ENCODE measurements at places on chromosomes 3 and 15.

GRCh38 chr3:89795506-89795905, 688.1 kb downstream of the EPHA3 start:
- no peak for DNase-seq

GRCh38 chr3:46221391-46221790, 13.3 kb upstream of the CCR1 start:
- DNase-seq = no peak

- DNase-seq = no peak
These were observed 282.1 kb downstream of the VGLL3 start for GRCh38 chr3:86708893-86709292.

- peak; percentile 10 for DNase-seq
These were observed 51.5 kb downstream of the ISG20 start for GRCh38 chr15:88690331-88690730.

GRCh38 chr3:100082714-100083113, 31.6 kb downstream of the FILIP1L start:
- DNase-seq = no peak

DNA sequence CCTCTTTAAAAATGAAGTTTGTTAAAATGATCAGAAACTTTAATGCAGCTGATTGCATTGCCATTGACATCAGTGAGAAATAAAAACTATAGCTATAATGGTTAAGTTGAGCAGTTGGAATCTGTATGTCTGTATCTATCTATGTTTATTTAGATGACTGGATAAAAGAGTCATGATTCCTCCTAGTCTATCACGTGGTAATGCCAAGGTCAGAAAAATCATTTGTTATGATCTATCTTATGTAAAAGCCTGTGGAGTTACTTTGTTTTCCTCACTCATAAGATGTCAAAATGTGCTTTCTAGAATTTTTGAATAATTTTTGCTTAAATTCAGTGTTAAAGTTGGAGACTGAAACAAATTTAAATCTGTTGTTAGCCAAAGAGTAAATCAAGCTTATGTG, 63.3 kb downstream of the MBNL1 start:
- no peak for DNase-seq

DNA sequence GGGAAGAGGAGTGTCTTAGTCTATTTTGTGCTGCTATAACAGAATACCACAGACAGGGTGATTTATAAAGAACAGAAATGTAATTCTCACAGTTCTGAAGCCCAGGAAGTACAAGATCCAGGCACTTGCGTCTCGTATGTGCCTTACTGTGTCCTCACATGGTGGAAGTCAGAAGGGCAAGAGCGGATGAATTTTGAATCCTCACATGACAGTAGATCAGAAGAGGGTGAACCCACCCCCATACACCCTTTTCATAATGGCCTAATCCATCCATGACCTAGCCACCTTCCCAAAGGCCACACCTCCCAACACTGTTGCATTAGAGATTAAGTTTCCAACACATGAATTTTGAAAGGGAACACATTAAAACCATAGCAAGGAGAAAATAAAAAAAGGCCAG, 18.7 kb upstream of the ANXA2 start:
- DNase-seq = no peak

DNA sequence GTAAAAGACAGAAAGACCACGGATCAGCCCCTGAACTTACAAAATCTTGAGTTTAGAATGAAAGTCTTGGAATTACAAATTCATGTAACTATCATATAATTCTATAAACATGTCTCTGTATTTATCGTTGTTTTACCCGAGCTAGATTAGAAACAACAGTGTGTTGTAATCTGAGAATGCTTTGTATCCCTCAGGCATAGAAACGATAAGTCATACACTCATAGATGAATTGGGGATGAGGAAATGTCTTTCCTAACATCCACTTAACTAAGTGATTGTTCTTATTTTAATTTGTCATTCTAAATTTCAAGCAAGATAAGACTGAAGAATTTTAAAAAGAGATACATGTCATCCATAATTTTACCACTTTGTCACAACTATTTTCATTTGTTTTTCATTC, 165.3 kb downstream of the RYR3 start:
- no peak for DNase-seq

DNA sequence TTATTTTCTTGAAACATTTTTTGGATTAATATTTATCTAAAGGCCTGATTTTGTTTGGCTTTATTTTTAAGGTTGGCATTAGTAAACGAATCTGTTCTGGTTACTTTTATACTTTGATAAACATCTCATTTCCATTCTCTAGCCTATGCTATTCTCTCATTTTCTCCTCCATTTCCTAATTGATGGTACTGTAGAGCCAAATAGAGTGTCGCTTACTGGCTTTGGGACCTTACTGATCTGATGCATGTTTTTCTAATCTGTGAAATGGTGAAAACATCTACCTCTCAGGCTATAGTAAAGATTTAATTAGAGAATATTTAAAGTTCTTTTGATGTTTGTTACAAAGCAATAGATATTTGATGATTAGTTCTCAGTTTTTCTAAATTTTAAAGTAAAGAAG, 1.6 kb downstream of the LNP1 start:
- no peak for DNase-seq

DNA sequence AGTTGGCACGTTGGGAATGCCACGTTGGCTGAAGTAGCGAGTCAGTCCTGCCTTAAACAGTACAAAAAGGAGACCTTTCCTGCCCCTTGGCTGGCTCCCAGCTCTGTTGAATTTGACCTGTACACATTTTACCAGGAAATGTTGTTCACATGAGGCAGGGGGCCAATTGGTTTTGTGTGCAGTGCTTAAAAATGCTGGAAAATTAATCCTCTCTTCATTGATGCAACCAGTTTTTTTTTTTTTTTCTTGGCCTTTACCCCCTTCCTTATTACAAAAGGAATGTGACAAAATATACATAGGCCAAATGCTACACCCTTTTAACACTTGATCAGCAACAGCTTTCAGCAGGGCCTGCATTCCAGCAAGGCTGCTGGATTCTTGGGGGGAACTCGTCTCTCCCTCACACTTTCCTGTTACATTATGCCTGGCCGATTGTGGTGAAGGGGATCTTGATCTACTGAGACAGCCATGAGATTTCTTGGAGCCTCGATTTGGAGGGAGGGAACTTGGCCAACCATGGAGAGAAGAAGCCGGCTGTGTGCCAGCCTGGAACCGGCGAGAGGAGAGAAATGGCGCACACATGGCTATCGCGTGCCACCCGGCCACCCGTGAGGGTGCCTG, 93.1 kb downstream of the DNASE1L3 start:
- DNase-seq = no peak

DNA sequence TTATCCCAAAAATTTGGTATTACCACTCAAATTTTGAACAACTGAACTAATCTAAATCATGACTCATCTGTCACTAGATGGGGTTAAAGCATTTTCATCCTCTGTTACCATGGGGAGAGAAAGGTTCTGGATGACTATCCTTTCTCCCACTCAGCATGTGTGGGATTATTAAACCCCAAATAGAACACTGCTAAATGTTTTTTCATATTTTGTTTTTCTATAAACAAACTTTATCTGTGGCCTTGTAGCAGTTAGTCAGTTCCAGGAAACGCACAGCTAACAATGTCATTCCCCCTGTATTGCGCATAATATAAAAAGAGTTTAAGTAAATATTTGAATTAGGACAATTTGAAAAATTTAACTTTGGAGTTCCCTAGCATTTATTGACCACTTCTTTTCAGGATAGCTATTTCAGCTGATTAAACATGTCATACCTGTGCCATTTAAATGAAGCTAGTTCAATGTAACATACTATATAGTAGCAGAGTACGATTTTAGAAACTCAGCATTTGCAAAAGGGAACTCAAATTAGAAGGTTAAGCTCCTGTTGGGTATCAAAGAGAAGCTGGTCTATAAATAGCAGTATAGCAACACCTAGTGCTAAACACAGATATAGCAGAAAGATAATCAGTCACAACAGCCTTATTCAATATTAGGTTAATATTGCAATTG, 9.2 kb upstream of the TMEM212 start:
- DNase-seq = no peak

DNA sequence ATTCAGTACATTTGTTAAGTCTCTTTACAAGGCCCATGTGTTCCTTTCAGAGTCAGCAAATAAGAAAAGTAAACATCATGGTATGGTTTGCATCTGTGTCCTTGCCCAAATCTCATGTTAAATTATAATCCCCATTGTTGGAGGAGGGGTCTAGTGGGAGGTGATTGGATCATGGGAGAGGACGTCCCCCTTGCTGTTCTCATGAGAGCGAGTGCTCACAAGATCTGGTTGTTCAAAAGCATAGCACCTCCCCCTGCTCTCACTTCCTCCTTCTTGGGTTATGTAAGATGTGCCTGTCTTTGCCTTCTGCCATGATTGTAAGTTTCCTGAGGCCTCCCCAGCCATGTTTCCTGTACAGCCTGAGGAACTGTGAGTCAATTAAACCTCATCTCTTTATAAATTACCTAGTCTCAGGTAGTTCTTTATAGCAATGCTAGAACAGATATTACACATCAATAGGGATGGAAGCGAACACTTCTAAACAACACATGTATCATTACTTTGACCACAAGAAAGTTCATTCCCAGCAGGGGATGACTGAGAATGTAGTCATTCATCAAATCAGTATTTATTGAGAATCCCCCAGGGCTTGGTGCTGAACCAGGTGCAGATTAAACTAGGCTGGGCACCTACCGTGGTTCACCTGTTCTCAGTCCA, 4.1 kb downstream of the EFCAB12 start:
- no peak for DNase-seq

DNA sequence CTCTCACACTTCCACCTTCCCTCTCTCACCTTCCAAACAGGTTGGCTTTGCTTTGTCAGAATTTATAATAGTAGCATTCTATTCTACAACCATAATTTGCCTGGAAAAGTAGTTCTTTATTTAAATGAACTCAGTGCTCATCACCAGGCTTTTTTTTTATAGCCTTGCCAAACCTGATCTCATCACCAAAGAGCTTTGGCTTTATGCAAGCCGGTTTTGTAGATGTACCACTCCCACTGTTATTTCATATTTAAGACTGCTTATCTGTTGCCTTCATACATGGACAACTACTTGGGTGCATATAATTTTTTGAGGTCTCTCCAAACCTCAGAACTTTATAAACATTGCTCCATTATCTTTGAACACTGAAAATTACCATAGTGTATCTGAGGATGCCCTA, 246.1 kb upstream of the PPP2R3A start:
- DNase-seq = no peak

DNA sequence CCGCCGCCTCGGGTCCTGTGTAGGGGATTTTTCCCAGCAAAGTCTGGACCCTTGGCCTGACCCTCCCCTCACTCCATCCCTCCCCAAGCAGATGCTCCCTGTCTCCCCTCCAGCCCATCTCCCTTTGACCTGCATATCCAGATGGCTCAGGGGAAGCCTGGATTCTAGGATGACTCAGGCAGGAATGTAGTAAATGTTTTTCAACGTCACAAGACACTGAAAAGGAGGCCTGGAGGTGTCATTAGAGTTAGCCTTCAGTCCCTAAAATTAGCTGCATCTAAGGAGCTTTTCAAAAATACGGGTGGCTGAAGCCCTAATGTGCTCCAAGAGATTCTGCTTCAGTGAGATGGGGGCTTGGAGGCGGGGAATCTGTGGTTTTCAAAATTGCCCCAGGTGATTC, 7.2 kb downstream of the ACAN start:
- no peak for DNase-seq

- DNase-seq = no peak
These were observed 40.3 kb upstream of the BNC1 start for GRCh38 chr15:83324799-83325198.

DNA sequence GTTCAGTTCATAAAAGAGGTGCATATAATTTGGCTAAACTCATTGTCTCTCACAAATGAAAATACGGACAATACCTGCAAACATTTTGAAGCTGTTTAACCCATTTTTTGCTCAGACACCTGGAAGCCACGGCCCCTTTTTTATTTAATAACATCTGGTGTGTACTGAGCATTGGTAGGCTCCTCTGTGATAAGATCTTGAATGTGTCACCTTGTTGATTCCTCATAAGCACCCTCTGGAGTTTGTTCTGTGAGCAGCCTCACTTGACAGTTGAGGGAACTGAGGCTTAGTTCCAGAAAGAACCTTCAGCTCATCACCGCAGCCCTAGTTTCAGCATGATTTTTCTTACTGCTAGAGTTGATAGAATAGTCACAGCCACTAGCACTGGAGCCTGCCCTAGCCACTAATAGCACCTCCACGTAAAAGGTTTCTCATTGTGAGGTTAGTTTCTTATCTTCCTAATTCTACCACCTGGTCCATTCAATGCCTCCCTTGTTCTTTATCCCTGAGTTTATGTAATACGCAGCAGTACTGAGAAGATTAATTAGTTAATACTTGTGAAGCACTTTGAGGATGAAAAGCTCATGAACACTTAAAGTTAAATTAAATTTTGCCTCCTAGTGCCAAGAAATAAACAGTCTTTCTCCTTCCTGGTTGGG, 71.9 kb downstream of the ITPR1 start:
- no peak for DNase-seq

DNA sequence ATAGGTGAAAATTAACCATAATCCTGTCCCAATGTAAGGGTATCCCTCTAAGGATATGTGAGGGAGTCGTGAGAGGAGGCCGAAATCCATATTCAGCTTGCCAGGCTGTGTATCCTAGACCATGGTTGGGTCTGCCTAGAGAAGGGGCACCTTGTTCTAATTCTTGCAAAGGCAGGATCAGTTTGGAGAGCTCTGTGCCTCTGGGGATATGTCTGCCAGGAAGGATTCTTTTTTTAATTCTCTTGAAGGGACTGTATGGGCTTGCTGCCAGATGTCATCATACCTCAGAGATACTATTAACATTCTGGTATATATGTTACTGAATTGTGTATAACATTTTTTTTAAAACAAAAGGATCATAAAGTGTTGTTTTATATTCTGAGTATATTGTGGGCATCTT, 2.4 kb downstream of the ATP1B3 start:
- no peak for DNase-seq

- DNase-seq = no peak
These were observed 137.6 kb downstream of the SMAD6 start for GRCh38 chr15:66839506-66840112.

DNA sequence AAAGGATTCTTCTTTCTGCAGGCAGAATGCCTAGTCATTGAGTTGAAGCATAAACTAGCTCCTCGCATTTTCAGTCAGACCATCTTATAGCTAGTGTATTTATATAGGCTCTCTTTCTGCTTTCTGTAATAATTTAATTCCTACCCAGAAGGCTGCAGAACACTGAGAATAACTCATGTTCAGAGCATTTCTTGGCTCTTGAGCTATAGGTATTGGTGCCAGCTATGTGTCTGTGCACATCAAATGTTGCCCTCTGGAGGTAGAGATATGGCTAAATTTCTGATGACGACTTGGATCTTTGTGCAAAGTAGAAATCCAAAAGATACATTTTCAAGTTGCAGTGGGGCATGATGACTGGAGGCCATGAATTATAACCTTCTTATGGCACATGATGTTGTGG, 336.2 kb upstream of the TPM1 start:
- no peak for DNase-seq
